ENCODE measurements at places on chromosomes 16 and 17.

DNA sequence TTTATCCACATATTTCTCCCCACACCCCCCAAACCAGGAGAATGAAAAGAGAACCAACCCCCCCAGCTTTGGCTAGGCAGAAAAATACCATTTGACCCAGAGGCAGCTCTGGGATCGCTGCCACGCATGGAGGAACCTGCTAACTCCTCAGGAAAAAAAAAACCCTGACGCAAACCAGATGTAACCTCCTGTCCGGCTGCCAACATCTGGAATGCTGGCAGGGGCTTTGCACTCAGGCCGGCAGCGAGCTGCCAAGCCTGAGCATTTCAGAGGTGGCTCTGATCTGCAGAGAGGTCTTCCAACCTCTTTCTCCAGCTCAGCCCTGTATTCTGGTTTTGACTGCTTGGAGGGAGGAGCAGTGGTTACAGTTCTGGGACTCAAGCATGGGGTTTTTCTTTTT lies 8.2 kb downstream of the IGFBP4 start:
- no peak for DNase-seq

DNA sequence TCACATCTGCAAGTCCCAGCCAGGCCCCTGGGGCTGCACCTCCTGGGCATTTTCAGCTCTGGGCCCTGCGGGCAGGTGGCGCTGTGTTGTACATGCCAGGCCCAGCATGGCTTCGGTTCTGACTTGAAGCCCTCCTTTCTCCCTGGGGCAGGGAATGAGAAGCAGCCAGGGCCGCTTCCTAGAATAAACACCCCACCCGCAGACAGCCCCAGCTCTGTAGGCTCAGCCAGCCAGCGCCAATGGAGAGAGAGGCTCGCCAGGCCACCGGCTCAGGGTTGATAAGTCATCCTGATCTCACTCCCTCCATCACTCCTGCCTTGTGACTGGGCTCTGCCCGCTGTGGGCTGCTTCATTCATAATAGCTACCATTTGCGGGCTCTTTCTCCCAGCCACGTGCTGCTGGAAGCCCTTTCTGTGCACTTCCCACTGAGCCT lies 6.0 kb upstream of the GLIS2 start:
- peak; percentile 57 for DNase-seq

GRCh38 chr16:89690392-89690901 lies 4.0 kb downstream of the CDK10 start:
- no peak for DNase-seq

GRCh38 chr16:27481282-27481934 lies 68.3 kb downstream of the GTF3C1 start:
- DNase-seq = no peak

GRCh38 chr17:78014646-78015045 lies 56.1 kb downstream of the TNRC6C start:
- no peak for DNase-seq

GRCh38 chr16:65574326-65574966 lies 452.6 kb upstream of the CDH11 start:
- no peak for DNase-seq

DNA sequence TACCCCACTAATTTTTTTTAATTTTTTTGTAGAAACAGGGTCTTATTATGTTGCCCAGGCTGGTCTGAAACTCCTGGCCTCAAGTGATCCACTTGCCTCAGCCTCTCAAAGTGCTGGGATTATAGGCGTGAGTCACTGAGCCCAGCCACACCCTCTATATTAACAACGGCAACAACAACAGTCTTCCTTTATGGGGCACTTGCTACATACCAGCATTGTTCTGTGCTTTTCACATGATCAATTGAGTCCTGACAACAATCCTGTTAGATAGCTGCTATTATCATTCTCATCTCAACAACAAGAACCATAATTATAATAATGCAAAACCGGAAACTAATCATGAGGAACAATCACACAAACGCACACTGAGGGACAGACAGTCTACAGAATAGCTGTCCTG lies 12.6 kb upstream of the ARL5C start:
- peak; percentile 17 for DNase-seq

DNA sequence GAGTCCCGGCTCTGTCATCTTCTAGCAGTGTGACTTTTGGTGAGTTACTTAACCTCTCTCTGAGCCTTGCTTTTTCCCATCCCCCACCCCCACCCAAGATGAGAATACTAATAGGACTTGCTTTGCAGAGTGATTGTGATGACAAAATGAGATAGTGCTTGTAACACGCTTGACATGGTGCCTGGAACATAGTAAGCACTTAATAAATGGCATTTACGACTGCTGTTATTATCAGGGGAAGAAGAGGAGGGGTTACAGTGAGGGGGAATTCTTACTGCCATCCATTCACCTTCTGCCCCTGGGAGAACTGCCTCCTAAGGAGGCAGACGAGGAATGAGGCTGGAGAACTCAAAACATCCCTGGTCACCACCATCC lies 7.8 kb downstream of the DLX4 start:
- DNase-seq = no peak

- DNase-seq = no peak
Measured at GRCh38 chr16:50265260-50265659, 1.1 kb upstream of the ADCY7 start.

- no peak for DNase-seq
Measured at GRCh38 chr17:79539944-79540705, 70.7 kb downstream of the RBFOX3 start.

DNA sequence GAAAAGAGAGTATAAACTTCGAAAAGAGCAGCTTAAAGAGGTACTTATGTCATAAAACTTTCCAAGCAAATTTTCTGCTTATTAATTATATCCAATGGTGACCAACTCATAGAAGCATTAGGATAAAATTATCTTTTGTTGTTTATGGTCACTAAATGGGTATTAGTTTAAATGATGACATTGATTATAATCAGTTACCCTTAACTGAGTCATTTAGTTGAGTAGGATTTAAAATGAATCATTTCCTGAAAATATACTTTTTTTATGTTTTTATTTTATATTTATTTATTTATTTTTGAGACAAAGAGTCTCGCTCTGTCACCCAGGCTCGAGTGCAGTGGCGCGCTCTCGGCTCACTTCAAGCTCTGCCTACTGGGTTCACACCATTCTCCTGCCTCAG lies 55.9 kb downstream of the ABHD15 start:
- DNase-seq = no peak

- DNase-seq = no peak
Measured at GRCh38 chr17:80812362-80813088, 179.1 kb upstream of the CHMP6 start.

GRCh38 chr17:30236766-30237165 lies 1.3 kb upstream of the SLC6A4 start:
- DNase-seq = no peak

DNA sequence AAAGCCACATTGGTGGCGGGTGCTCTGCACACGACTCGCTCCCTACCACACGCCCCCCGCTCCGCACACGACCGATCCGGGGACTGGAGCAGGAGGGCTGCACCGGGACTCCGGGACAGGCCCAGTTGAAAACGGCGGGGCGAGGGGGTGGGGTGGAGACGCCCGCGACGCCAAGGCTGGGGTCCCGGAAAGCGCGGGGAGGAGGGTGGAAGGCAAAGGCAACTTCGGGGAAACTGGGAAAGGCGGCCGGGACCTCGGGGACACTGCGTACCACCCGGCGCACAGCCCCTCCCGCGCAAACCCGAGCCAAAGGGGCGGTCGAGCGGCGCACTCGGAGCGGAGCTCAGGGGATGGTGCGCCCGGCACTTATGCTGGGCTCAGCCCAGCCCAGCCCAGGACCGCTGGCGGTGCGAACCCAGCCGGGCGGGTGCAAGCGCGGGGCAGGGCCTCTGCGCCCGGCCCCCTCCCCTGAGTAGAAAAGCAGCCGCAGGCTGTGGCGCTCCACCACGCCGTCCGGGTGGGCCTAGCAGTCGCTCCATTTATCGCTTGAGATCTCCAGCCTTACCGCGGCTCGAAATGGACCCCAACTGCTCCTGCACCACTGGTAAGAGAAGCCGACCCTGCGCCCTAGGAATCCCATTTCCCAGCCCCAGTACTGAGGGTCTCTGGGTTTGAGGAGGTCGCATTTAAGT lies at the start of gene MT1M:
TSS of gene MT1M (plus strand) at position 504 of the 692 bp plus-strand sequence. CDS start at position 577, 73 bp downstream.
- no peak for DNase-seq

- no peak for DNase-seq
Measured at GRCh38 chr16:87117936-87118335, 199.3 kb downstream of the C16orf95 start.

GRCh38 chr17:78965491-78965924 lies 14.2 kb downstream of the LGALS3BP start:
- DNase-seq = peak; percentile 65

- no peak for DNase-seq
Measured at GRCh38 chr17:53092072-53092471, 730.7 kb upstream of the KIF2B start.

DNA sequence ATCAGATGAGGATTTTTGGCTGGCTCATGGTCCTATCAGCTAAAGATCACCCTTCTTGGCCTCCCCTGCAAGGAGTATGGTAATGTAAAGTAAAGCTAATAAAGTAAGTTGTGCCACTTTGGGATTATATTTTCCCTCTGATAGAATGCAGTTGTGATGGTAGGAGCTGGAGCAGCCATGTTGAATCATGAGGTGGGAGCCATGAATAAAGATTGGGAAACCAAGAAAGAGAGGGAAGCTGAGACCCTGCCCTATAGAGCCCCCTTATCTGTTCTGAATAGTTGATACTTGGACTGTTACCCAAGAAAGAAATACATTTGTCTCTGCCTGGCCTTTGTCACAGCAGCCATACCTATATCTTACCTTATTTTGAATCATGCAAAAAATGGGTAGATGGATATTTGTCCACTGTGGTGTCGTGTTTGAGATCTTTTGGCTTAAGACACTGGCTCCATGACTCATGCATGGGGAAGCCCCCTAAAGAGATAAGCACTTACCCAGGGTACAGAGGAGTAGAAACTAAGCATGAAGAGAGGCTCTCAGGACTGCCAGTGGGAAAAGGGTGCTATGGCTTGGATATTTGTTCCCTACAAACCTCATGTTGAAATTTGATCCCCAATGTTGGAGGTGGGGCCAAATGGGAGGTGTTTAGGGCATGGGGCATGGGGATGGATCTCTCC lies 17.7 kb upstream of the TVP23A start:
- no peak for DNase-seq

DNA sequence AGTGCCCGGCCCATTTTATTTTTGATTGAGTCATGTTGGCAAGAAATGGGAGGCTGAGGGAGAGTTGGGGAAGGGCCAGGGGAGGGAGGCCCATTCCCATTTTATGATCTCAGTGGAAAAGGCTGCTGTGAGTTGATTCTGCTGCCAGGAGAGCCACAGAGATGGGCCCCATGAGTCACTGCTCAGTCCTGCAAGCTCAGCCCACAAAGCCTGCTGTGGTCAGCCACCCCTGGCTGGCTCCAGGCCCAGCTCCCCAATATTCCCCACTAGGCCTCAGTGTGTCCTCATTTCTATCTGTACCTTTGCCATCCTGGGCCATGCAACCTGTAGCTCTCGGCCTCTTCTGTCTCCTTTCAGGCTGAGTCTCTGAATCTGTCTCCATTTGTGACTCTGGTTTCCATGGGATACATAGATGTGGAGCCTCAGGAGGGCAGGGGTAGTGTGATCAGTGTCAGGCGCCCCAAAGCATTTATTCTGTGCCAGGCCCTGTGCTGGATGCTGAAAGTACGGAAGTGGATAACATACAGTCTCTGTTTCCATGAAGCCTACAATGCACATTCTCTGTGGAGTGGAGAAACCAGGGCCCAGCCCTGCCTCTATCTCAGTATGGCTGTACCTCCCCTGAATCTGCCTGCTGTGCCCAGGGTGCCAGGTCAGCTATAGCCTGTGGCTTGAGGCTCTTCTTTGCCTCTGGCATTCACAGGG lies 1.9 kb upstream of the PLEKHG4 start:
- no peak for DNase-seq

- no peak for DNase-seq
Measured at GRCh38 chr17:81398176-81398831, 3.0 kb downstream of the BAHCC1 start.

GRCh38 chr16:47461598-47462266 lies 601 bp downstream of the PHKB start:
- DNase-seq = no peak

DNA sequence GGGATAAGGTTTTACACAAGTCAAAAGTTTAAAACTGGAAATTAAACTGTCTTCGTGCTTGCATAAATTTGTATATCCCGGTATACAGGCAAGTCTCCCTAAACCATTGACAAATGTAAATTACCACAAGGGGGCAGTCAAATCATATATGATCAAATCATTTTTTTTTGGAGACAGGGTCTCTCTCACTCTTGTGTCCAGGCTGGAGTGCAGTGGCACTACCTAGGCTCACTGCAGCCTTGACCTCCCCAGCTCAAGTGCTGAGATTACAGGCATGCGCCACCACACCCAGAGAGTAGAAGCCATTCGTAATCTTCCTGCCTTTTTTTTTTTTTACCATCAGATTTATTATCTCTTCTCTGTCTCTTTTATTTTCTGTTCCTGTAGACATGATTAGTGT lies 18.5 kb downstream of the TOP2A start:
- DNase-seq = peak; percentile 73

- DNase-seq = no peak
Measured at GRCh38 chr17:21512307-21513011, 136.3 kb downstream of the KCNJ12 start.

- DNase-seq = no peak
Measured at GRCh38 chr17:75430159-75430974, 24.9 kb upstream of the GRB2 start.

GRCh38 chr17:34988644-34989043 lies 8.3 kb downstream of the LIG3 start:
- no peak for DNase-seq

DNA sequence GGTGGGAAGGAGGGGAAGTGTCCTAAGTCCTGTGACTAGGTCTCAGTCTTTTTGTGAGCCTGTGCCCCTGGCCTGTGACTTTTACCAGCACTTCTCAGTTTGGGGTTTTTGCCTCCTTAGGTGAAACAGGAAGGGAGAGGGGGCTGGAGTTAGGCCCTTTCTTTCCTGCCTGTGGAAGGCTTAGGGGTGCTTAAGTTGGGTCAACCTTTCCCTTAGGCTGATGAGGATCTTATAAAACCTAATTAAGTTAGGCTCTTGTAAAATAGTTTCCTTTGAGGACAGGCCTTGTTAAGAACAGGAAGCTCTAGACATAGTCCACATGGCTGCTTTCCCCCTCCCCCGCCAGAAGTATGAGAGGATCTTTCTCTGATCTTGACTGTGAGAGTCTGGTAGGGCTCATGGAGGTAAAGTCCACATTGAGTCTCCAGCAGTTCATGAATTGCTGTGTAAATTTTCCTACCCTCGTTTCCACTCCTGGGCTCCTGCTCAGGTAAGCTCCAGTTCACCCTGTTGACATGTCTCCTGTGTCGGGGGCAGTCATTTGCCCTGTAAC lies 17.0 kb upstream of the DNASE1 start:
- DNase-seq = no peak

- no peak for DNase-seq
Measured at GRCh38 chr16:12406926-12407690, 396.6 kb downstream of the CPPED1 start.

- no peak for DNase-seq
Measured at GRCh38 chr16:51450909-51451308, 299.8 kb upstream of the SALL1 start.

GRCh38 chr17:14143688-14144087 lies 74.4 kb downstream of the COX10 start:
- peak; percentile 62 for DNase-seq

GRCh38 chr17:63838631-63839171 lies 3.8 kb downstream of the SMARCD2 start:
- peak; percentile 78 for DNase-seq

Measured in NCI-H1436 (cell line).